ENCODE measurements at places on chromosomes 3 and 15.

GRCh38 chr3:119815716-119816115 lies 33.8 kb downstream of the NR1I2 start:
- DNase-seq: no peak

- no peak for DNase-seq
These were observed 6.0 kb downstream of the PRC1 start for GRCh38 chr15:90988296-90988695.

- DNase-seq: no peak
These were observed 1.6 kb upstream of the BNC1 start for GRCh38 chr15:83285979-83286553.

DNA sequence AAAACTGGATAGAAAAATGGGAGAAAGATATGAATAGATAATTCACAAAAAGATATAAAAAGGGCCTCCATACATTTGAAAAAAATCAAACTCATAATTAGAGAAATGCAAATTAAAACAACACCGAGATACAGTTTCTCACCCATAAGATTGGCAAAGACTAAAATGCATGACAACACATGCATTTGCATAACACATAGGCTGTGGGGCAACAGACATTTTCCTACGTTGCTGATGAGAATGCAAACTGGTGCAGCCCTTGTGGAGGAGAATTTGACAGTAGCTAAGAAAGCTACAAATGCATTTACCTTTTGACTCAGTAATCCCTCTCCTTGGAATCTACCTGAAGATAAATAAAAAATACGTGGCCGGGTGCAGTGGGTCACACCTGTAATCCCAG lies 11.4 kb upstream of the CAND2 start:
- no peak for DNase-seq

DNA sequence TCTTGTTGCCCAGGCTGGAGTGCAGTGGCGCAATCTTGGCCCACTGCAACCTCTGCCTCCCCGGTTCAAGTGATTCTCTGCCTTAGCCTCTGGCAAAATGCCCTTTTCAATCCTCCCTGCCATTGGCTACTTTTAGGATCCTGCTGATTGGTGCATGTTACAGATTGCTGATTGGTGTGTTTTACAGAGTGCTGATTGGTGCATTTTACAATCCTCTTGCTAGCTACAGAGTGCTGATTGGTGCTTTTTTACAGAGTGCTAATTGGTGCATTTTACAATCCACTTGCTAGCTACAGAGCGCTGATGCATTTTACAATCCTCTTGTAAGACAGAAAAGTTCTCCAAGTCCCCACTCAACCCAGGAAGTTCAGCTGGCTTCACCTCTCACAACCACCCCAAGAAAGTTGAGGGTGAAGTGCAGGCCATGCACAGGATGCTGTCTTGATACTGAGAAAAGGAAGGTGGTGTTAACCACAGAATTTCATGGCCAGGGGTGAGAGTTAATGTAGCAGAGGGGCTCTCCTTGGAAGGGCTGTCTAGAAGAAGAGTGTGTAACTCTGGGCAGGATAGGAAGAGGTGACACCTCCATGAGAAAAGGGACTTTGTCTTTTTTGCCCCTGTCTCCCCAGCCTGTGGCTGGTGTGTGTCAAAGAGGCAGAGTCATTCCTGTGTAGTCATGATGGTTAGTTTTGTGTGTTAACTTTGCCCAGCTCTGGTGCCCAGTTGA lies 145.9 kb downstream of the APBA2 start:
- DNase-seq: no peak

GRCh38 chr3:190747571-190747970 lies 114.9 kb downstream of the GMNC start:
- DNase-seq: no peak

DNA sequence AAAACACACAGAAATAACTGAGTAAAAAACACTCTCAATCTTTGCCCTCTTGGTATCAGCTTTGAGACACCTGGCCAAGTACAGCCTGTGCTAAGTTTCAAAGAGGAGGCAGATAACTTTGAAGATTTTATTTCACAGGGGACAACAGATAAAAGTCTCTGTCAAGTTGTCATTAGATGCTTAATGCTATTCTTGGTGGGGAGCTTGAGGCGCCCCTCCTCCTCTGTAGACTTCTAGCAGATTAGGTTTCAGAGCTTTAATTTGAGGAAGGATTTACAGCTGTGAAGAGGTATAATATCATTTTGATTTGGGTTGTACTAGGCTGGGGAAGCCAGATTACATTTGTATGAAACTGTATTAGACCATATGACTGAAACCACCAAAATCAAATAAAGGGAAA lies 620.3 kb downstream of the FHIT start:
- DNase-seq: no peak

DNA sequence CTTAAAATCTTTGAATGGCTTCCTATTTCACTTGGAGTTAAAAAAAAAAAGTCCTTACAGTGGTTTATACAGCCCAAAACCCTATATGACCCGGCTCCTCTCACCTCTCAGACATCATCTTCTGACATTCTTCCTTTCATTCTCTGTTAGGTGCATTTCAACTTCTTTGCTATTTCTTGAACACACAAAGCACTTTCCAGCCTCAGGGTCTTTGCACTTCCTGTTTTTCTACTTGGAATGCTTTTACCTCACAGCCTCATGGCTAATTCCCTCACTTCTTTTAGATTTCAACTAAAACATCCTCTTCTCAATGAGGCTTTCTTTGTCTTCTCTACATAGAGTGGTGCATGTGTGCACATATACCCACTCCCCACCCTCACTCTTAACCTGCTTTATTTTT lies 91.0 kb upstream of the MB21D2 start:
- no peak for DNase-seq

GRCh38 chr3:148923592-148923991 lies 58.5 kb downstream of the CPA3 start:
- DNase-seq: no peak
